Nephron progenitor cell (in vitro differentiated cells): ENCODE measurements at places on chromosomes 5 and 9.

DNA sequence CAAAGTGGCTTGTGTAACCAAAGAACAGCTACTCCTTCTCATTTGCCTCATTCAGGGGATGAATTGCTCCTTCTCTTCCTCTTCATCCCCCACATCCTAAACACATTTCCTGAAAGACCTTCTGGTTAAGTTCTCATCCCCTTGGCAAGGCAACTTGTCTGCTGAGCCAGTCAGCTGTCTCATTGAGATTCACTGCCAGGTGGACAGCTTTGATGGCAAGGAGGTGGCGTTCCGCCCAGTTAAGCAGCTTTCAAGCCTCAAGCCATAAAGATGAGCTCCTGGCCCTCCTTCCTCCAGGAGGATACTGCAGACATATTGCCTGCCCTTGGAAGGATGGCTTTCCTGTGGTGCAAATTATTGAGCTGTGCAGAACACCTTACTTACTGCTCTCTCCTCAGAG, 448.6 kb upstream of the MPDZ start:
- peak; percentile 36 for DNase-seq

DNA sequence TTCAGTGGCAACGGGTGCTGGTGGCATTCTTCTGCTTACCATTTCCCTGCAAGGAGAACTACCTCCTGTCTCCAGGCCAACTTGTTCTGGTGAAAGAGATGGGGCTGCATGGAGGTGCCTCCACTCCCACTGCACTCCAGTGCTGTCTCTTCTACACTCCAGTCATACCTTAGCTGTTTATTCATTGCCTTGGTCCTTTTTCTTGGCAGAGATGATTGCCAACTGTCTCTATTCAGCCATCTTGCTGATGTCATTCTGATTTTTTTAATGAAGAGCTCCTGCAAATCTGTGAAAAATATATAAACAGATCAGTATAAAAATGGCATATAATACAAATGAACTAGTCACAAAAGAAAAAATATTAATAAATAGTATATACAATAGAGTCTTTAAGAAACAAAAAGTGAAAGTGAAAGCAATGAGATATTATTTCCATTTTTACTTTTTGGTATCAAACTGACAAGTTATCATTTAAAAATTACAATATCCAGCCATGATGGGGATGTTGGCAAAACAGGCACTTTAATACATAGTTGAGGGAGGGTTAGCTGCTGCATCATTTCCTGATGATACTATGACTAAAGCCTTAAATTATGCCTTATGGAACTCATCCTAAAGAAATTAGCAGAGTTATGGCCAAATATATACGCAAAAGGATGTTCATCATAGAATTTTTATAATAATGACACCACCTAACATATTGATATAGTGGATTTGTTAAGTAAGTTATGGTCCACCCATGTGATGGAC, 109.4 kb downstream of the CARTPT start:
- no peak for DNase-seq

DNA sequence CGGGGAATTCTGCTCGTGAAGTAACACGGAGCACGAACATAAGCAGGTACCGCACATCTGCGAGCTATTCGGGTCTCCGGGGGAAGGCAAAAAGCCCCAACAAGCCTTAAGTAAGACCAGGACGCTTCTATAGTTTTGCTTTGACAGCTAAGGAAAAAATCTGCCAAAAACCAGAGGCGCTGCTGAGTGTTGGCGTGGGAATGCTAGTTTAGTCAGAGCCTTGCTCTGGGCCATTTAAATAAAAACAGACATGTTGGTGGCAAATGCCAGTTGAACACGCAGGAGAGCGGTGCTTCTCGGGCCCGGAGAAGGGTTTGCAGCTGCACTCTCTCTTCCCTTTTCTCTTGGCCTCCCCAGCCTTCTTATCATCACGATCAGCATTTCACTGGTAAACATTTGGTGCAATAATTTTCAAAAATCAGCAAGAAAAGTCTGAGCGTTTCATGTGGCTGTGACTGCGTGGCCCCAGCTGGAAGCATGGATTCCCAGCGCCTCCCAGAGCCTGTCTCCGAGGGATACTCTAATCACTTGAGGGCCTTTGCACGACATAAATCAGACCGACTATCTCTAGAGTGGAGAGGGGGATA, 6.4 kb upstream of the NOTCH1 start:
- DNase-seq, result no peak

DNA sequence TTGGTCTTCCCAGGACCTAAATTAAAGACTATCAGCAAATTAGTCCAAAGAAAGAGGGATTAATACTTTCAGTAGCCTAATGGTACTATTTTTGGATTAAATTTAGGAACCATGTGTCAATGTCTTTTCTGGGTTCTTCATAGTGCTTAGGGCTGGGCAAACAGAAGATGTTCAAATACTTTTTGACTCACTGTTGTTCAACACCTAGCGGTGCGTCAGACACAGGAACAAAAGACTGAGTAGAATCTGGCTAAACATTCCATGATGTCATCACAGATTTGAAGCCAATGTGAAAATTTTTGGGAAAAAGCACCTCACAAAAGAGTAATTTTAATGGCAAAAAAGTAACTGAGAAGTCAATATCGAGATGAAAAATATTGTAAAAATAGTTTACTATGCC, 544.4 kb downstream of the EFNA5 start:
- no peak for DNase-seq

DNA sequence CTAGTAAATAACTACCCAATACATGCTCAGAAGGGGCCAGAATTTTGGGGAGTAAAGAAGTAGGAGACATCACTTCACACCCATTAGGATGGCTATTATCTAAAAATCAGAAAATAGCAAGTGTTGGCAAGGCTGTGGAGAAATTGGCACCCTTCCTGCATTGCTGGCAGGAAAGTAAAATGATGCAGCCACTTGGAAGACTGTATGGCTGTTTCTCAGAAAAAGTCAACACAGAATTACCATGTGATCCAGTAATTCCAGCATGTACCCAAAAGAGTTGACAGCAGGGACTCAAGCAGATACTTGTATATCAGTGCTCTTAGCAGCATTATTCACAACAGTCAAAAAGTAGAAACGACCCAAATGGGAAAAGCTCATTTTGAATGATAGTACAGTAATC, 107.6 kb downstream of the APBA1 start:
- no peak for DNase-seq

DNA sequence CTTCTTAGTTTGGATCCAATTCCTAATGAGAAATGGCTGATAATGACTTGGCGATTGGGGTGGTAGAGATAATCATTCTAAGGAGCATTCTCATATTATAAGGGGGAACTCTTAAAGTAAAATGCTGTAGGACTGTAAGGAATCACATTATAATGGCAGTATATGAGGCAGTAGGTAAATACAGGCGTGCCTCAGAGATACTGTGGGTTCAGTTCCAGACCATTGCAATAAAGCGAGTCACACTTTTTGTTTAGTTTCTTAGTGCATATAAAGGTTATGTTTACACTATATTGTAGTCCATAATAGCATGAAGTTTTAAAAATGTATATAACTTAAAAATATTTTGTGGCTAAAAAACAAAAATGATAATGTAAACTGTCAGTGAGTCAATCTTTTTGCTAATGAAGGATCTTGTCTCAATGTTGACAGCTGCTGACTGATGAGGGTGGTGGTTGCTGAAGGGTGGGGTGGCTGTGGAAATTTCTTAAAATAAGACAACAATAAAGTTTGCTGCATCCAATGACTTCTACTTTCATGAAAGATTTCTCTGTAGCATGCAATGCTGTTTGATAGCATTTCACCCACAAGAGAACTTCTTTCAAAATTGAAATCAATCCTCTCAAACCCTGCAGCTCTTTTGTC, 15.8 kb downstream of the NMUR2 start:
- no peak for DNase-seq

DNA sequence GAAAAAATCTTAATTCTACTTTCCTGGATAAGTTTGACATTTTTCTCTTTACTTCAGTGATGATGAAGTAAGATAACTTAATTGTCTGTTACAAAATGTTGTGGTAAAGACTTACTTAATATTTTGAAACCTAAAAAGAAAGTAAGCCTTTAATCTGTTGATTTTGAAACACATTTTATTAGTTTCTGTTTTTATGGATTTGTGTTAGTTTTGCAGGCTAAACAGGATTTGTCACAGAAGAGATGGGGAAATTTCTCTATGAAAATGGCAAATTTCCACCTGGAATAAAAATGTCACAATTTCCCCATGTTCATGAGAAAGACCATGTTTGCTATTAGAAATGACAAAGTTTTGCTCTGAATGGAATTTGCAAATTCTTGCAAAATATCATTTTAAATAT, 237.1 kb downstream of the RFX3 start:
- no peak for DNase-seq

- DNase-seq, result no peak
These were observed 70.8 kb downstream of the PLAC8L1 start for GRCh38 chr5:146034605-146035004.

- peak; percentile 29 for DNase-seq
These were observed 4.4 kb upstream of the IRX1 start for GRCh38 chr5:3590967-3591900.

DNA sequence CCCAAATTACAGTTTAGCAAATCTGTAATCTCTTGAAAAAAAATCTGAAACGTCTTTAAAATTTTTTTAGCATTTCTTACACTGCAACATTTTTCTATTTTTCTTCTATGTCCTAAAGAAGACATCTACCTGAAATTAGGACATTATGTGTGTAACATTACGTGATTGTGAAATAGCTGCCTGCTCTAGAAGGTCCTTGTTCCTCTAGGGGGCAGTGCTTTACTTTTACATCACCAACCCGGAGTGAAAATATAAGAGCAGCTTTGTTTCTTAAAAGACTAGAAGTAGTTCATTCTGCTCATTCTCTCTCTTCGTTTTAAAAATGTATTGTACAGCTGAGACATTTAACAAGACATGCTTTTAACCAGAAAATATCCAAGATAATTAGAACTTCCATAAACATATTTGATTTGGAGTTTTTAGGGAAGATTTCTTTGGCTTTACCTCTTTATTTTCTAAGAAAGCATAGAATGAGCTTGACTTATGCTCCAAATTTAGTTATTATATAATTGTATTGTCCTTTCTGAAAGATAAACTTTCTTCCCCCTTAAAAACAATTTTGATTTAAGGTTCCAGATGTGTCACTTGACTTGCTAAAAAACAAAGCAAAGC, 48.1 kb upstream of the RIOK2 start:
- DNase-seq, result peak; percentile 25

- no peak for DNase-seq
These were observed 185.2 kb upstream of the TRIM32 start for GRCh38 chr9:116501871-116502270.

GRCh38 chr5:133714161-133714915, 102.0 kb upstream of the FSTL4 start:
- no peak for DNase-seq

DNA sequence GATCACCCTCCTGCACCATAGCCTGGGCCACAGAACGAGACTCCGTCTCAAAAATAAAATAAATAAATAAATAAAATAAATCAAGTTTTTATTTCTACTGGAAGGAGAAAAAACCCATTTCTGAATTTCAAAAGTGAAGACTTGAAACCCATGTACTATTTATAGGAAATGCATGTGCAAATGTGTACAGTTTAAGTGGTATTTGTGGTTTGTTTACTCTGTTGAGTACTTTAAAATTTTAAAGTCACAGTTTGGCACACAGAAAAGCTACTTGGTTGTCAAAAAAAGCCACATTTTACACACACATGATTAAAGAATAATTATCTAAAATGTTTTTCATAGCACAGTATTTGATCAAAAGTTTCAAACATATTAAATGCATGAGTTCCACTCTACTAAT, 43.6 kb downstream of the NR3C1 start:
- no peak for DNase-seq

GRCh38 chr5:25963251-25964008, 1075.0 kb downstream of the CDH9 start:
- no peak for DNase-seq

GRCh38 chr9:91751922-91752321, 198.1 kb downstream of the ROR2 start:
- no peak for DNase-seq

GRCh38 chr9:87146933-87147332, 199.6 kb upstream of the GAS1 start:
- no peak for DNase-seq
